ENCODE measurements at places on chromosomes 2 and 18.

DNA sequence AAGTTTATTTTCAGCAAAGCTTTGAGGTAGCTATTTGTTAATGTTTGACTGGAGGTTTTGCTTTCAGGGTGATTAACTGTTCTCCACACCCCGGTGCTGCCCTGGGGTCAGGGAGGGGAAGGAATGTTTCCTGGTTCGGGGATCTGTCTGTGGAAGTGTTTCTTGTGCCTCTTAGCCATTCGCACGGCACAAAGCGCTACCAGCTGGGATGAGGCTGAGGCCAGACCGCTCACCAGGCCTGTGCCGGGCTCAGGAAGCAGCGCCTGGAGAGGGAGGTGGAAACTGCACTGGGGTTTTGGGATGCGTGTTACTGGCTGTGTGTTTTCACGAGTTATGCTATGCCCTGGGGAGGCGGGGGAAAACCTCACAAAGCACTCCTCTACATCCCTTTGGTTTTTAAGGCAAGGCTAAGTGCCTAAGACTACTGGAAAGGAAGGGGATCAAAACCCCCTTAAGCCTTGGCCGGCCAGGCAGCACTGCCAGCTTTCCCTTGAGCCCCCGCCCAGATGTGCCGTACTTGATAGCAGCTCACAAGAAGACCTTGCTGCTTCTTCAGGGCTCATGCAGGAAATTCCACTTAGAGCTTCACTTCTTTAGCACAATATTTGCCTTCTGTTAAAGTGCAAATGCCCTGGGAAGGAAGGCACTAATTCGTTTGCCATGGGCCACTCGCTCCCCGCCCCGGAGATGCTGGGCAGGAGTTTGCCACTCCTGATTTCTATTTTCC, 65.7 kb upstream of the CNGA3 start:
- no peak overlapping the region for H3K4me3 ChIP-seq
- no peaks in the 10 kb centered on the region for H3K27me3 ChIP-seq
- DNase-seq, result no peak
- no peaks in the 10 kb centered on the region for H3K4me1 ChIP-seq

DNA sequence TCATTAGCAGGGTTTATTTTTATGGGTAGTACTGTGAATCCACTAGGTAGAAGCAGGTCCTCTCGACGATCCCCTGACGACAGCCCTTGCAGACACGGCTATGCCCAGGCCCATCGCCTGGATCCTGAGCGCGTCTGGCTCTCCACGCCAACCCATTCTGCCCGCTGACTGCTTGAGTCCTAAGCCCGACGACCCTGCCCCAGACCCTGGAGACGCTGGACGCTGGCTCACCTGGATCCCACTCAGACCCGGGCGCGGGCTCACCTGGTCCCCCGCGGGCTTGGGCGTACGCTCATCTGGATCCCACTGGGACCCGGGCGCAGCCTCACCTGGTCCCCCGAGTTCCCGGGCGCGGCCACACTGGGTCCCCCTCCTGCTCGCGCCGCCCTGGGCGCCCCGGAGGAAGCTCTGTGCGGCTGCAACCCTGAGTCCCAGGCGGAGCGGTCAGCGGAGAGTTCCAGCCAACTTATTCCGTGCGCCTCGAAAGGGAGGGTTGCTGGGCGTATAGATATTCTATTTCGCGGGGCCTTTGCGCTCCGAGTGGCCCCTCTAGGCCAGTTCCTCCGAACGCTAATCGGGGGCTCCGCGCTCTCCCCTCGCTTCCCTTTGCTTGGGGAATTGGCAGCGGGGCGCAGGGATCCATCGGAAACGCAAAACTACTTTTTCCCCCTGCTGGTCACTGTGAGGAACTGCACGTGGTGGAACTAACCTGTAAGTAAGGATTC, 22.4 kb upstream of the RMP24 start:
- peak; percentile 55 for DNase-seq
- H3K4me1 ChIP-seq, result peaks cover 3% of the 10 kb centered on the region
- H3K27ac ChIP-seq, result no peak overlapping the region
- H3K27me3 ChIP-seq, result no peaks in the 10 kb centered on the region

- H3K4me3 ChIP-seq, result no peak overlapping the region
- no peak for DNase-seq
- H3K36me3 ChIP-seq, result no peaks in the 10 kb centered on the region
Observed at GRCh38 chr18:57445488-57446319, 10.5 kb downstream of the ONECUT2 start.

DNA sequence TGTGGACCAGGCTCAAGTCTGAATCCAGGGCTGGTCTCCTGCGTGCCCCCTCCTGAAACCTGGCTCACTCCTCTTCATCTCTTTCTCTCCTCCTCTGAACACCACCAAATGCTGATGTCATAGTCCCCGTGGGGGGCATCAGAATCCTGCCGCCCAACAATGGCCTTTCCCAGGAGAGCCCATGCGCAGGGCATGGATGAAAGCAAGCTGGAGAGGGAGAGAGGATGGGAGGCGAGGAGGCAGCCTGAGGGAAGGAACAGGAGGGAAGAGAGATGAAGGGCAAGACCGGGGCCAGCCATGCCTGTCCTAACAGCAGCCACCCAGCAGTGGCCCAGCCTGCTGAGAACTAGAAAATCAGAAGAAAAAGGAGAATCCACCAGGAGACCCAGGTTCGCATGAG, 22.3 kb upstream of the LPIN1 start:
- H3K4me1 ChIP-seq, result no peaks in the 10 kb centered on the region
- no peak overlapping the region for H3K27ac ChIP-seq
- no peak overlapping the region for H3K4me3 ChIP-seq
- DNase-seq, result no peak
- no peaks in the 10 kb centered on the region for H3K27me3 ChIP-seq
- no peaks in the 10 kb centered on the region for H3K36me3 ChIP-seq

DNA sequence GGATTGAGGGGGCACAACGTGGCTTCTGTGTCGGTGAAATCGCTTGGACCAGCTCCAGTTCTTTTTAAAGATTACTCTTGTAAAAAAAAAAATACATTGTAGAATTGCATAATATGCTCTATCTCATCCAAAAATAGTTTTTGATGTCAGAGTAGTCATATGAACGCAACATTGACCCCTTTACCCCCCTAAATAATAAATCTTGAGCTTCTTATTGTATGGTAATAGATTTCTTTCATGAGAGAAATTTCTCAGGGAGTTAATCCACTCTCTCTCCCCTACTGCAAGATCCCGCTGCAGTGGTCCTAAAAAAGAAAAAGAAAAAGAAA, 50.2 kb upstream of the PAIP2B start:
- no peak for DNase-seq
- no peaks in the 10 kb centered on the region for H3K36me3 ChIP-seq
- no peaks in the 10 kb centered on the region for H3K27me3 ChIP-seq
- peak overlapping the region; percentile 36 for H3K4me3 ChIP-seq
- no peak overlapping the region for H3K27ac ChIP-seq

GRCh38 chr2:221649051-221649775, 77.1 kb upstream of the EPHA4 start:
- H3K27ac ChIP-seq, result no peak overlapping the region
- H3K4me1 ChIP-seq, result no peaks in the 10 kb centered on the region
- H3K36me3 ChIP-seq, result no peaks in the 10 kb centered on the region
- DNase-seq, result peak; percentile 13
- no peak overlapping the region for H3K4me3 ChIP-seq

- no peak overlapping the region for H3K27ac ChIP-seq
- H3K4me3 ChIP-seq, result no peak overlapping the region
- H3K27me3 ChIP-seq, result no peaks in the 10 kb centered on the region
- no peaks in the 10 kb centered on the region for H3K4me1 ChIP-seq
- H3K36me3 ChIP-seq, result no peaks in the 10 kb centered on the region
- DNase-seq, result no peak
Observed at GRCh38 chr18:61922435-61922834, 29.6 kb upstream of the RNF152 start.

Data from ovary (tissue), 10 donors.